ENCODE measurements at places on chromosomes 12 and 14.

DNA sequence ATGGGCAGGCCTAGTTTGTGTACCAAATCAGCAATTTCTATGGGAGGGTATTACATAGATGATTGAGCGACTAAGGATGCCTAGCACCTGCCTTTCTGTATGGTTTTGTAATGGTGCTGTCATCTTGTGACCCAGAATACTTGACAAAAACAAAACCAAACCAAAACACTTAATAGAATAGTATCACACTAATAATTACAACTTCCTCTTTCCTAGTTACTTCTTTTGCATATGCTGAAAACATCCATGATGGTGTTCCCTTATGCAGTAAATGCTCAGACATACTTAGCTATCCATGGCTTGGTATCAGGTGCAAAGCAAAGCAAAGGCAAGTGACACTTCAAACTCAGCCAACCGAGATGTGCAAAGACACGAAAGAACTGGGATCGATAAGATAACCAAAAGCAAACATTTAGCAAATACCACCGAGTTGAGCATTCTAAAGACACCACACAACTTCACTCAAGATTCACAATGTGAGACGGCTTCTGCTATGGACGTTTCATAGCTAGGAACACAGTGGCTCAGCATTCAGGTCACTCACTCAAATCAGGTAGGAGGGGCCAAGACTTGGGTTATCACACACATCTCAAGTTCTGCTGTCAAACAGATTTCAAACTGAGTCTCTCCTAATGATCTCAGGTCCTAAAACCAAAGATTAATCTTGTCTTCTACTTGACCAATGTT is 24.3 kb downstream of the PPP1CC start:
- no peak for DNase-seq

- no peak for DNase-seq
Observed at GRCh38 chr14:82537831-82538230, 1004.2 kb upstream of the SEL1L start.

GRCh38 chr12:639566-639965 is 23.7 kb downstream of the NINJ2 start:
- no peak for DNase-seq

GRCh38 chr14:99707921-99708320 is 23.8 kb downstream of the CYP46A1 start:
- no peak for DNase-seq

- DNase-seq = no peak
Observed at GRCh38 chr14:60311417-60311816, 62.4 kb downstream of the PPM1A start.

DNA sequence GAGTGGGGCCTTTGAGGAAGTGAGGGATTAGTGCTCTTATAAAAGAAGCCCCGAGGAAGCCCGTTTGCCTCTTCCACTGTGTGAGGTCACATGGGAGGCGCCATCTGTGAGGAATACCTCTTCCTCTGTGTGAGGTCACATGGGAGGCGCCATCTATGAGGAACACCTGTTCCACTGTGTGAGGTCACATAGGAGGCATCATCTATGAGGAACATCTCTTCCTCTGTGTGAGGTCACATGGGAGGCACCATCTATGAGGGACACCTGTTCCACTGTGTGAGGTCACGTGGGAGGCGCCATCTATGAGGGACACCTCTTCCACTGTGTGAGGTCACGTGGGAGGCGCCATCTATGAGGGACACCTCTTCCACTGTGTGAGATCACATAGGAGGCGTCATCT is 69.7 kb downstream of the SLC24A4 start:
- no peak for DNase-seq

DNA sequence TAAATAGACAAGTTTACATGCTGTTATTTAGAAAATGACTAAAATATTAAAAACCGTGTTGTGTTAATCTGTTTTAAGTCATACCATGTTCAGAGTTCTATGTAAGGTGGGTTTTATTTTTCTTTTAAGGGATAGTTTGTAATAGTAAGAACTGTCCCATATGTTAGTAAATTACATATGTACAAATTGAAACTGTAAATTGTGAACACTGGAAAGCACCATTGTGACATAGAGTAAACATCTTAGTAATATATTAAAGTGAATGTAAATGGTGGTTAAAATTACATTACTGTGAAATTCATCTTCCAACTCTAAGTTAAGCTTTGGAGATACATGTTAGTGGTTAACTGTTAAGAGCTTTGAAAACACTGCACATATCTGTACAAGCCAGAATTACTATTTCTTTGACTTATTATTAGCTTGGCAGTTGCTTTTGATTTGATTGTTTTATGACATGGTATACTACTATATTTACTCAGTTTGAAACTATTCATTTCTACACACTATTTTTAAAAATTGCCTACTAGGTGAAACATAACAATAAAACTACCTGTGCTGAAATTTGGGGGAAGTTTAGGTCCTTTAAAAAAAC is 27.4 kb upstream of the DIP2B start:
- no peak for DNase-seq

GRCh38 chr12:131242741-131243496 is 289.2 kb downstream of the ADGRD1 start:
- peak; percentile 68 for DNase-seq

- no peak for DNase-seq
Observed at GRCh38 chr14:49860988-49861698, 8.6 kb upstream of the NEMF start.

- no peak for DNase-seq
Observed at GRCh38 chr12:50123203-50123602, 11.2 kb downstream of the COX14 start.

- DNase-seq = no peak
Observed at GRCh38 chr14:105201925-105202513, 20.9 kb upstream of the NUDT14 start.

DNA sequence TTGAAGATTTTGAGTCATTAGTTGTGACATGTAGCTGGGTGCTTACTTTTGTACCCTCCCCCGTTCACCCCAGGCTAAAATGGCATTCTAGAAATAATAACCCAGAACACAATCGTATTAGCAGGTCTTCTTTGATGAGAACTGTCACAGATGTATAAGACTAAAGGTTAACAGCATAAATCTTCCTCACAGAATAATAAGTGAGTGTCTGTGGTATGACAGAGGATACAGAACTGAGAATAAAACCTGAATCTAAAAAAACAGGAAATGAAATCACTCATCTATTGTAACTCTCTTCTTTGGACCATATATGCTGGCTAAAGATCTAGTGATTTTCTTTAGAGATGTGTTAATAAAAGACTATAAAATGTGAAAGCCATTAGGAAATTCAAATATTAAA is 746.6 kb downstream of the LRFN5 start:
- DNase-seq = no peak

GRCh38 chr14:33990790-33991189 is 39.9 kb upstream of the EGLN3 start:
- no peak for DNase-seq

DNA sequence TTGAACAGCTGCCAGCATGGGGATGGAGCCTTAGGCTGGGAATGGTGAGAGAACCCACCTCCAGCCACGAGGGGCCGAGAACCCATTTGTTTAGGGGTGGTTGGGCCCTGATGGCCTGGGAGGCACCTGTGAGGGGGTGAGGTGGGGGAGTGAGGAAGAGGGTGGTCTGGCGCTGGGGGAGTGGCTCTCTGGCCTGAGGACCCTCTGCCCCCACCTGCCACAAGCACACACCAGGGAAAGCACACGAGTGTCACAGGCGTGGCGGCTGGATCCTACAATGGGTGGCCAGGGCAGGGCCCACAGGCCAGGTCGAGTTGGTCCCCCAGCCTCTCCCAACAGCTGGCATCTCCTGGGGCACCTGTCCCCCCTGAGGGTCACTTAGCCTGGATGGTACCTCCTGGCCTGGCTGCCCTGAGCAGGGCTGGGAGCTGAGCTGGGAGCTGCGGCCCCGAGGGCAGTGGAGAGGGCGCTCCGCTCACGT is 340.5 kb downstream of the TMEM121 start:
- DNase-seq = no peak

GRCh38 chr14:62954165-62954564 is 91.1 kb downstream of the KCNH5 start:
- DNase-seq = no peak

GRCh38 chr14:39868251-39868650 is 436.0 kb upstream of the FBXO33 start:
- no peak for DNase-seq

DNA sequence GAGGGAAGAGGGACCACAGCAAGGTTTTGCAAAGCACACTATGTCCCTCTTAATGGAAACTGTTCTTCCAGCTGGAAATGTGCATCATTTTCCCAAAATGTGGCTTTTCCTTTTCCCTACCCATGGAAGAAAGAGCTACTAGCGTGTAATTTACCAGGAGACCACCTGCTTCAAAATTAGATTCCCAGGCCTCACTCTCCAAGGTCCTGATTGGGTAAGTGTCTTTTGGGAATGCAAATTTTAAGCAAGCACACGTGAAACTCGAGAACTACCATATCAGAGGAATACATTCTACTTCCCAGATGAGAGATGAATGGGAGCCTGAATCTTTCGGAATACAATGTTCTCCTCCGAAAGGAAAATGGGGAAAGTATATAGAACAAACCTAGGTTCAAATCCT is 201.6 kb upstream of the NOS1 start:
- no peak for DNase-seq

DNA sequence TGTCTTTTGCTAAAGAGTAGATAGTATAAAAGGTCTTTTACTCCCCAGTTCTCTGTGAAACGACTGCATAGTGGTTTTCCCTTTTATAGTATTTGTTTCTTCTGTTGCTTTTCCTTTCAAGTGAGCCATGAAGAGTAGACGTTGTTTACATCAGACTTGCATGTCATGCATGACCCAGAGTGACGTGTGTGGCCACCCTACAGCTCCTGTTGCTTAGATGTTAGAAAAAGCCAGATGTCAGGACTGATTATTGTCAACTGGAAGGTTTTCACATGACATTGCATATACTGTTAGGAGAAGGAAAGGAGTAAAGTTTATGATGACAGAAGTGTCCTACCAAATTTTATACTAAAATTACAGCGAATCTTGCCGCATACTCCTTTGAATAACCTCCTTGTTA is 1.3 kb upstream of the RD3L start:
- no peak for DNase-seq

- DNase-seq = no peak
Observed at GRCh38 chr12:93855261-93855660, 178.1 kb downstream of the CRADD start.

GRCh38 chr14:68506645-68507419 is 286.0 kb downstream of the ZFP36L1 start:
- no peak for DNase-seq

GRCh38 chr12:21476949-21477348 is 24.5 kb downstream of the RECQL start:
- DNase-seq = peak; percentile 41

DNA sequence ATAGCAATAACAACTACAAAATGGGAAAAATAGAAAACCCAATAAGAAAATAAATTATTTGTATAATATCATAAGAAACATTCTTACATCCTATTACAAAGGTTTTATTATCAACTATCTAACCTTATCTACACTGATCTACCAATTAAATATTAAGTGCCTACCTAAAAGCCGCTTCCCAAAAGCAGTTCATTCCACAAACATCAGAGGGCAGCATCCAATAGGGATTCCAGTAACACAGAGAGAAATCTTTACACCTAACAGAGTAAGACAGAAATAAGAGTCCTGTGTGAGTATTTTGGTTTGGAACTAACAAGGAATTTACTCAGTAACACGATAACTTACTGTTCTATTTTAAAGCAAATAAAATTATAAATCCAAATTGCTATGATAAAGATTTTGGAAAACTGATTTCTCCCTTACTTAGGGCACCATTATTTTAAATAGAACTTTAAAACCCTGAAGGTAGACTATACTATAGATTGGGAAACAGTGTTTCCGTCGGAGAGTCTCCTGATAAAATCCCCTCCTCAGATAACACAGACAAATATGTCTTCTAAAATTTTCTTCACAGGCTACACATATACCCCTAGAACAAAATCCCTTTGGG is 15.0 kb downstream of the GXYLT1 start:
- DNase-seq = peak; percentile 89

DNA sequence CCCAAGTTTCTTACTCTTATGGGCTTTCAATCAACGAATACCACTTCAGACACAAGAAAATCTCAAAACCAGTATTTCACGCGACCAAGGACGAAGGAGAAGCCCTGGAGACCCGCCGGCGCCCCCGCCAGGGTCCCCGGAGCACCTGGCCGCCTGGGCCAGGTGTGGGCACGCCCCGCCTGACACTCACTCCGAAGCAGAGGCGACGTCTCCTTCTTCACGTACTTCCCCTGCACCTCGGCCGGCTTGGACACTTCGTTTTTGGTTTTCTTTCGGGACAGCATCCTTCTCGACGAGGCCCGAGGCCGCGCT is 466 bp downstream of the SAV1 start:
- no peak for DNase-seq

GRCh38 chr12:3250034-3250433 is 172.9 kb downstream of the TSPAN9 start:
- DNase-seq = no peak

- no peak for DNase-seq
Observed at GRCh38 chr14:57266065-57266464, 2.6 kb downstream of the EXOC5 start.

GRCh38 chr12:120257041-120257821 is 8.3 kb downstream of the PXN start:
- DNase-seq = no peak

- no peak for DNase-seq
Observed at GRCh38 chr14:96212140-96212539, 7.5 kb downstream of the BDKRB2 start.

DNA sequence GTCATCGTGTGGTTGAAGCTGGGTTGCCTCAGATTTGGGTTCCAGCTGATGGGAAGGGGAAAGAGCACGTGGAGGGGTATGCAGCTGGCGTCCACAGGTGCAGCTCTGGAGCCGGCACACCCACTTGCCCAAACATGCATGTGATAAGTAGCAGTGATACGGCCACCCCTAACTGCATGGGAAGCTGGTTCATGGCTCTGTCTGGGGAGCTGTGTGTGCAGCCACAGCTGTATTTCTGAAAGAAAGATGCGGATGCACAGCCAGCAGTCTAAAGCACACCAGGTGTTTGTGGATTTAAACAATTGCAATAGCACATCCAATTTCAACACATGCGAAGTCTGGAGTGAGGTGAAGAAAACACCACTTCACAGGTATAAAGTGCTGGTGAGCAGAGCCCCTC is 181.4 kb downstream of the EFCAB11 start:
- no peak for DNase-seq

DNA sequence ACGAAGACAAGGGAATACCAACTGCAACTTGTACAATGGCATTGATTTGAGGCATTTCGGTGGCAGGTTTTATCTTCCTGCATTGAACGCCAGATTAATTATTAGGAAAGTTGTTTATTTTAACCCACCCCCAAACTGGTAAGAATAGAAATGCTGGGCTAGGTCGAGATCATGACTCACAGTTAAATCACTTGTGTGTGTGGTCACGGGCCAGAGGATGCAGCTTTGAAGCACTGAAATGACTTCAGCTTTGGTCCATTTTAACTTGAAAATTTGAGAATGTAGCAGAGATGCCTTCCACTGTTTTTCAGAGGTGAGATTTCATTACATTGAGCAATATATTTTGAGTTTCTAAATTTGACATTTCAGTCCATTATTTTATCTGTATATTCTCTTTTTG is 23.6 kb upstream of the KCNH3 start:
- peak; percentile 93 for DNase-seq

GRCh38 chr14:29906256-29906870 is 21.3 kb downstream of the PRKD1 start:
- peak; percentile 87 for DNase-seq

- DNase-seq = no peak
Observed at GRCh38 chr12:108547686-108548085, 13.3 kb downstream of the SART3 start.

- DNase-seq = no peak
Observed at GRCh38 chr14:66442953-66443571, 43.1 kb upstream of the CCDC196 start.

- DNase-seq = no peak
Observed at GRCh38 chr14:36241183-36241582, 64.7 kb upstream of the PTCSC3 start.

Measured in ACHN (cell line).